ENCODE measurements at places on chromosomes 2 and 18.

GRCh38 chr2:170013802-170014551 is 164.0 kb upstream of the MYO3B start:
- DNase-seq = no peak

DNA sequence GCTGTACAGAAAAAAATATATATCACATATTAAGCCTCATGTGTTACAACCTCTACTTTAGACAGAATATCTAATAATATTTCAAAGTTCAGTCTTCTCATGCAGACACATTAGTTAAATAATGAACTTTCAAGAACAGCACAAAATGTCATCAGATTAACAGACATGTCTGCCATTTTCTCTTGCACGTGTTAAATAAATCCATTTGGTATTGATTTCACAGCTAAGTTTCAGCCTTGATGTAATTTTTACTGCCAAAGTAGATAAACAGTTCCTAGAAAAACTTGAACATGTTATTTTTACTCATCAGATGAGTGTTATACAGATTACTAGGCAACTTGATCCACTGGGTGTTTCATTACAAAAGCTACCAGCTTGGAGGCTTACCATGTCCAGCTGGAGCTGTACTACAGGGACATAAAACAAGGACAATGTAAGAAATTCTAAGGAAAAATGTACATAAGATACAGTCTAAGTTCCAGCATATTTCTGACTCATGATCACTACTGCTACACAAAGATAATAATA is 290.7 kb upstream of the DDX18 start:
- no peak for DNase-seq

DNA sequence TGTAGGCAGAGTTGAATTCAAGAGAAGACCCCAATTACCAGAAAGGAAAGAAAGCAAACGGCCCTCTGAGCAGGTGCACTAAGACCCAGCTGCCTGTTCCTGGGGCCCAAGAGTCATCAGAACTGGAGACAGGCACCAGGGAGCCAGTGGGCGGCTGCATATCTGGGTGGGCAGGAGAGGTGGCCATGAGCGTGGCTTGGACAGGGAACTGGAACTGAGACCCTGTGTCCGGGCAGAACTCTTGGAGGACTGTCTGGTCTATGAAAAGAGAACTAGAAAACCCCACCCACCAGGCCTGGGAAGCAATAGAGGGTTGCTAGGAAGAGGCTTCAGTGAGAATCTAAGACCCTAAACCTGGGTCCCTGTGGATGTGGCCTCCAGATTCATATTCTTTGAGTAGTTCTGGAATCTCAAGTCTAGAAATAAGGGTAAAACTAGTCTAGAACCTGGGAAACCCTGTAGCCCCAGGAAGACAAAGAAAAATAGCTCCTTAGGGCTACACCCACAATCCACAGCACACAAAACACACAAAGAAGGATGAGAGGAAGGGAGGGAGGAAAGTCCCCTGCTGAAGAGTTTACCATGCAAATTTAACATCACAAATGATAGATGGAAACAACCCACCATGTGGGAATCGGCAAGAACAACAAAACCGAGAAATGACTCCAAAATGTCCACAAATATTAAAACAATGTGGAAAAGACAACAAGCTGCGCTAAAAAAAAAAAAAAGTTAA is 147.0 kb downstream of the HDAC4 start:
- no peak for DNase-seq

DNA sequence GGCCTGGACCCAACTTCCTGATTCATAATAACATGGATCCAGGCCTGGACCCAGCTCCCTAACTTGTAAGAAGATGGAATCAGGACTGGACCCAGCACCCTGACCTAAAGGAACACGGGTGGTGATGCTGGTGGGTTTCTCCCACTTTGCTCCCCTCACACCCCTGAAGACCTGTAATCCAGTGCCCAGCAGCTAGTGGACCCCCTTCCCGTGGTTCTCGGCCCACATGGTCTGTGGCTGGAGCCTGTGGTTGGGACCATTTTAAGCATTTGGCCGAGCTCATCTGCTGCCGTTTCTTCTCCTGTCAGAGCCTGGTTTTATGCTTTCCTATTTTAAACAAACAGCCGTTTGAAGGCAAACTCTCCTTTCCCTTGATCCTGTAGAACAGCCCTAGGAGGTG is 232.8 kb downstream of the EIPR1 start:
- no peak for DNase-seq

GRCh38 chr2:215358312-215358845 is 46.5 kb downstream of the ATIC start:
- DNase-seq = no peak

GRCh38 chr2:141499123-141499522 is 631.7 kb downstream of the LRP1B start:
- no peak for DNase-seq

DNA sequence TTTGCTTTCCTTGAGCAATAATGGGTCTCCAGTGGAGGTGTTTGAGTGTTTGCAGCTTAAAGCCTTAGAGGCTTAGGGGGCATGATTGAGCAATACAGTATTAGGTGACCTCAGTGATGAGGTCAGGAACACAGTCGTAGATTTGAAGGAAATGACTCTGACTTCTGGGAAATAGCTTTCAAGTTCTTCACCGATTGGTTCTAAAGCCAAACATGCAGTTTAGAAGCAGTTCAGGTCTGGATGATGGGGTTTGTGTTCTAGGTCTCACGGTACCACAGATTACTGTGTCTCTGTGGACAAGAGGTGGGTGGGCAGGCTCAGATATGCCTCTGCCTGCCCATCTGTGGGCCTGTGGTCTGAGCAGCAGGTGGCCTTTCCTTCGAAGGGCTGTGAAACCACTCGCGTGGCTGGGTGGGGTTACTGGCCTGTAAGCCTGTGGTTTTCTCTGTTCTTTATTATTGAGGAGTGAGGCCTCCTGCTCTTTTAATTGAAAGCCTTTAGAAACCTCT is 7.8 kb downstream of the MTHFD2 start:
- peak; percentile 47 for DNase-seq

DNA sequence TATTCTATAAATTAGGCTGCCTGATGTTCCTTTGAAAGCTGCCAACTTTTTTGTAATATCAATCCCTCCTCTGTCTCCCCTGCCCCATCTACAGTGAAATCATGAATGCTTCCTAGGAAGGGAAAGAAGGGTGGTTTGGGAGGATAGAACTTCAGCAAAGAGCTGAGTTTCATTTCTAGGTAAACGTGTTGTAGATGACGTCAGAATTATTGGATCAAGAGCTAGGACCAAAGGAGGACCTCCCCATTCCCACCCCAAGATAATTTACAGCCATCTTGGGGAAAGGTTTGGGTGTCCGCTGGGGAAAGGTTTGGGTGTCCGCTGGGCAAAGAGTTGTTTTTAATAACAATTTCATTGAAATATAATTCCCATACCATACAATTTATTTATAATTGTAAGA is 11.2 kb upstream of the ANKRD53 start:
- no peak for DNase-seq

GRCh38 chr2:9420495-9420894 is 2.8 kb downstream of the ITGB1BP1 start:
- DNase-seq = no peak

GRCh38 chr18:44495151-44495550 is 185.5 kb upstream of the SETBP1 start:
- no peak for DNase-seq

DNA sequence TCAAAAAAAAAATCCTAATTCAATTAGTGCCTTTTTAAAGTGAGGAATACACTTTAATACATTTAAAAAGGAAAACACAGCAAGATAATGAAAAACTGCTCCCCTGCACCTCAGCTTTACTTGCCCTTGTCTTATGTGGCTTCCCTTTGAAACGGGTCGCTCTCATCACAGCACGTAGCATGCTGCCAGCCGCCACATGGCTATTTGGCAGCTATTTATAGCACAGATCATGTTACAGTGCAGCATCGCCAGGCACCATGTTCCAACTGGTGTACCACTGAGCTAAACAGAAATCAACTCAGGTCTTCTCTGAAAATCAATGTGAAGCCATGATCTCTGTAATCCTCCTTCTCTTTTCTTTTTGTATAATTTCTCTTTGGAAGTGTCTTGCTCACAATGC is 65.1 kb downstream of the TMEM182 start:
- peak; percentile 79 for DNase-seq

GRCh38 chr2:219419331-219420197 is 1.4 kb downstream of the DES start:
- DNase-seq = no peak

DNA sequence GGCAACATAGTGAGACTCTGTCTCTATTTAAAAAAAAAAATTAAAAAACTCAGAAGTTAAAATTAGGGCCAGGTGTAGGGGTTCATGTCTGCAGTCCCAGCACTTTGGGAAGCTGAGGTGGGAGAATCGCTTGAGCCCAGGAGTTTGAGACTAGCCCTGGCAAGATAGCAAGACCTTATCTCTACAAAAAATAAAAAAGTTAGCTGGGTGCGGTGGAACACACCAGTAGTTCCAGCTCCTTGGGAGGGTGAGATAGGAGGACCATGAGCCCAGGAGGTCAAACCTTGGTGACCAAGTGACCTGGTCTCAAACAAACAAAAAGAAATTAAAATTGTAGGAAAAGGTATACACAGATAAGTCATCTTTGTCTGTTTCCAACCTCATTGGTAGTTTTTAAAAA is 11.3 kb downstream of the TTLL4 start:
- no peak for DNase-seq

DNA sequence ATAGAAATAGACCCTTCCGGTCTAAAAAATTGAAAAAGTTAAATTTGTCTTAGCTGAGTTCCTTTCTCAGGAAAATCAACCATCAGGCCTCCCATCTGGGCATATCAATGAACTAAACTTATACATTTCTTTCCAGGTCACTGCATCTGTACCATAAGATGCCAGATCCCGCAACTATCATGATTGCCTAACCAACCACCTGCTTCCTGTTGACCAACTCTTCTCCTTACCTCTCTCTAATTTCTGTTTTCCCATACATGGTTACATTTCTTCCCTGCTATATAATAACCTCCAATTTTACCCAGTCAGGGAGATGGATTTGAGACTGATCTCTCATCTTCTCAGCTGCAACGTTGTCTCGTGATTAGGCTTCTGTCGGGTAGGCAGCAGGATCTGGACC is 228.7 kb downstream of the FSIP2 start:
- DNase-seq = no peak

DNA sequence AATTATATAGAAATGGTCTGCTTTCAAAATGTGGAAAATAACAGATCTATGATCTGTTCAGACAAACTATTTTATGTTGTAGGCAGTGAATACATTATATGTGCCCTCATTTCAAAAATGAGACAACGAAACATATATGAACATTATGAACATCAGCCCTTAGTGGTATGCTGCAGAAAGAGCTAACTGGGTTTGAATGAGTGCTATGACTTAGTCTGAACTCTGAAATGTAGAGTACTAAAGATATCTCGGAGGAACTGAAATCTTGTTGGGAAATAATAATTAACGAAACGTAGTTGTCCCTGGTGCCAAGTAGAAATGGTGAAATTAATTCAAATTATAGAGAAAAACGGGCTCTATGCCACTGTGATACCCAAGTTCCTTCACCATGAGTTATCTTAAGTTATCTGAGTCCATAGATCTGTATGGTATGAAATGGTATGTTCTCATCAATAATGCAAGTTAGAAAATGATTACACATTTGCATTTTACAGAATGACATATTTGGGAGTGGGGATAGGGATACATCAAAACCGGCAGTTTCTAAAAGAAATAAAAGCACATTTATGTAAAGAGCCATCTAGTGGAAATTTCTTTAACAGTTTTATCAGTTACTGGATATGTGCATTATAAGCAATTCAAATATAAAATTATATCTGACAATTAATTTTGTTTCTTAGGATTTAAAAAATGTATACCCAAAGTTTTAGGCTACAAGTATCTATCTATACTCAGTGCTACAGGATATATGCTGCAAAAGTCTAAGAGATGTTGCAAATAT is 26.7 kb downstream of the STARD6 start:
- DNase-seq = no peak

DNA sequence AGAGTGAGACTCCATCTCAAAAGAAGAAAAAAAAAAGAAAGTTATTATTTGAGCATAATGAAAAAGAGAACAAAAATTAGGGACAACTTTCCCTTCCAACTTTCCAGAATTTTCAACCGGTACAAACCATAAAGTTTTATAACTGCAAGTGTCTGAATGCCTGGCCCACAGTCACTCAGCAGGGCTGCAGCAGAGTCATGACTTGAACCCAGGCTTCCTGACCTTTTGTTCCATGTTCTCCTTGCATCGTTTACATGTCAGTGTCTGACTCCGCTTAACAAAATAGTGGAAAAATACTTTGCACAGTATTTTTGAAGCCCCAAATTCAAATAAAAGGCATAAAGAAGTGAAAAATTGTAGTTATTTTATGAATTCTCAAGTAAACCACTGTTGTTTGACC is 82.7 kb downstream of the LTBP1 start:
- DNase-seq = no peak

GRCh38 chr2:192809173-192809572 is 614.4 kb upstream of the TMEFF2 start:
- no peak for DNase-seq

DNA sequence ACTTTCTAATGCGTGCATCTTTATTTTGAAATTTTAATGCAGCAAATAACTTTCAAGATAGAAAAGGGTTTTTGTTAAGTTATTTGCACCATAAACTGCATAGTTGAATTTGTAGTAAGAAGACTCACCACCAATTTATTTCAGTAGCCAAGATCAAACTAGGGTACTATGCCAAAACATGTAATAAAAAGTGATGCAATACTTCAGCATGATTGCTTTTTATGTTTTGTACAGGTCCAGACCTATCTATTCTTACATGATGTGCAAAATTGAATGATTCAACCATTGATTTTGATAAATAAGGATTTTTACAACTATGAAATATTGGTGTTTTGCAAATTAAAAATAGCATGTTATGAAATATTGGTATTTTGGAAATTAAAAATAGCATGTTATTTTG is 26.7 kb downstream of the AGPS start:
- no peak for DNase-seq

- DNase-seq = no peak
Measured at GRCh38 chr2:240461471-240462072, 26.1 kb downstream of the GPC1 start.

DNA sequence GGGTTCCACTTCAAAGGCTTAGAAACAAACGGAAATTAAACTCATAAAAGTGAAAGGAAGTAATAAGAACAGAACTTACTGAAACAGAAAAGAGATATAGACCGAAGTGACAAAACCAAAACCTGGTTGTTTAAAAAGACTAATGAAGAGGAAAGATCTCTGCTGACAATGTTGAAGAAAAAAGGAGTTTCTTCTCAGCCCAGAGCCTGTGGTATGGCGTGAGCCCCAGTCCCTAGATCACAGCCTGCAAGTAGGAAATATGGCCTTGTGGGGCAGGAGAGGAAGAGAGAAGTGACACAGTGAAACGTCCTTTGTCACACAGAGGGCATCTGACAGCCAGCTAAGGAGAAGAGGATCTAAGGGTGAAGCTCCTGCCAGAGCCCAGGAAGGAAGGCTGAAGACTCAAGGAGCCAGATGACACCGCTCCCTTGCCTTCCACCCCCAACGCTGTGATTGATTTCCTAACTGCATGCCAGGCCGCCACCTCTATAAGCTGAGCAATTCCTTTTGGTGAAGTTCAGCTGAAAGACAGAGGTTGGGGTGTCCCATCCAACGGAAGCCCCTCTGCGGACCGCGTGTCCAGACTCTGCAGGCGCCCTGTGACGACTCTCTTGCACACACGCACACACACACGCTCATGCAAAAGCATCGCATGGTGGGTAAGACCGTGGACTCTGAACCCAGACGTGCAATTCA is 141.1 kb downstream of the HDAC4 start:
- no peak for DNase-seq

- DNase-seq = no peak
Measured at GRCh38 chr2:60827369-60827768, 54.0 kb upstream of the REL start.

- no peak for DNase-seq
Measured at GRCh38 chr2:26574066-26574899, 66.9 kb downstream of the CIB4 start.

- DNase-seq = no peak
Measured at GRCh38 chr2:12094134-12094533, 347.7 kb downstream of the LPIN1 start.

Measured in H4 (cell line).